A549 treated with CORT108297 at 1 μM for 4 hours (cell line): ENCODE measurements at places on chromosomes 7 and 10. TPM values are rescaled to one million over a fixed set of nuclear protein-coding genes. Genes with fewer than 3 reads are reported as not detected.

Gene RAPGEF5
- total RNA-seq: 0.03 to 0.12 TPM (median 0.07 TPM) in 5 replicates

Gene PTN
- total RNA-seq: not detected in 5 replicates

Gene CYP3A4
- 0.05 TPM in 1 of 5 replicates, not detected in the others for total RNA-seq

Gene TMEM213
- not detected in 5 replicates for total RNA-seq

Gene PBLD
- total RNA-seq: 2.5 to 3.7 TPM (median 3.2 TPM) in 5 replicates

Gene CTTNBP2
- total RNA-seq: 0.21 to 0.92 TPM (median 0.41 TPM) in 5 replicates

Gene CALML3
- total RNA-seq: 0.02 TPM in 1 of 5 replicates, not detected in the others

Gene WNT8B
- total RNA-seq: 0.03 to 0.07 TPM (median 0.04 TPM) in 3 of 5 replicates, not detected in the others

Gene LGI1
- not detected in 5 replicates for total RNA-seq

Gene BMPR1A
- 20.4 to 27.4 TPM (median 23.7 TPM) in 5 replicates for total RNA-seq

Gene AS3MT
- 3.5 to 4.3 TPM (median 4.0 TPM) in 5 replicates for total RNA-seq

Gene ABCB1
- 0.06 to 0.29 TPM (median 0.17 TPM) in 4 of 5 replicates, not detected in the other for total RNA-seq

Gene SPAM1
- total RNA-seq: not detected in 5 replicates

Gene SHTN1
- 18.9 to 28.8 TPM (median 24.8 TPM) in 5 replicates for total RNA-seq

Gene CDC14C
- total RNA-seq: not detected in 5 replicates

Gene VSTM2A
- 0.13 TPM in 1 of 5 replicates, not detected in the others for total RNA-seq

Gene C10orf105
- not detected in 5 replicates for total RNA-seq

Gene TFR2
- 1.9 to 3.4 TPM (median 2.8 TPM) in 5 replicates for total RNA-seq

Gene TSPAN13
- total RNA-seq: 12.2 to 15.7 TPM (median 14.3 TPM) in 5 replicates

Gene OPALIN
- total RNA-seq: not detected in 5 replicates

Gene LRGUK
- 0.29 to 0.62 TPM (median 0.35 TPM) in 5 replicates for total RNA-seq

Gene RPA3
- total RNA-seq: 96.6 to 105 TPM (median 98.9 TPM) in 5 replicates

Gene PAPSS2
- 20.7 to 28.6 TPM (median 23.5 TPM) in 5 replicates for total RNA-seq

Gene ZNF212
- 11.1 to 12.6 TPM (median 12.2 TPM) in 5 replicates for total RNA-seq

Gene SSC4D
- 0.88 to 1.5 TPM (median 1.1 TPM) in 5 replicates for total RNA-seq

Gene NODAL
- total RNA-seq: not detected in 5 replicates

Gene EZH2
- total RNA-seq: 21.1 to 25.4 TPM (median 22.2 TPM) in 5 replicates

Gene TBX20
- 1.5 to 2.6 TPM (median 2.1 TPM) in 5 replicates for total RNA-seq

Gene ELN
- total RNA-seq: 0.05 to 0.13 TPM (median 0.08 TPM) in 5 replicates

Gene SORBS1
- 0.36 to 0.69 TPM (median 0.47 TPM) in 5 replicates for total RNA-seq
